RPMI7951 (cell line): ENCODE measurements at places on chromosomes 3 and 15.

DNA sequence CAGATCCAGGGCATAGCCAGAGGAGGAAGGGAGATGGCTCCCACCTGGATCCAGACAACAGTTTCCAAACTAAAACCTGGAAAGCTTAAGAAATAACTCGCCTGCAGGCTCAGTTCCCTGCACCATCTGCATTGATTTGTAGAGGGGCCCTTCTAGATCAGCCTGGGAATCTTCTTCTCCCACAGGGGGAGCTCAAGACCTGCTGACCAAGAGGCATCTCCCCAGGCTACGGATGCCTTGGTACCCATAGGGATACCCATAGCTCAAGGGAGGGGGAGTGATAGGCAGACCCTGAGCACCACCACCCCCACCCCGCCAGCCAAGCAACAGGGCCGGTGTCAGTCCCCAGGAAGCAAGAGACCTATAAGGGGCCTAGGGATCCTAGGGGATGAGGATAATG lies 28.0 kb upstream of the DCLK3 start:
- peak; percentile 29 for DNase-seq

DNA sequence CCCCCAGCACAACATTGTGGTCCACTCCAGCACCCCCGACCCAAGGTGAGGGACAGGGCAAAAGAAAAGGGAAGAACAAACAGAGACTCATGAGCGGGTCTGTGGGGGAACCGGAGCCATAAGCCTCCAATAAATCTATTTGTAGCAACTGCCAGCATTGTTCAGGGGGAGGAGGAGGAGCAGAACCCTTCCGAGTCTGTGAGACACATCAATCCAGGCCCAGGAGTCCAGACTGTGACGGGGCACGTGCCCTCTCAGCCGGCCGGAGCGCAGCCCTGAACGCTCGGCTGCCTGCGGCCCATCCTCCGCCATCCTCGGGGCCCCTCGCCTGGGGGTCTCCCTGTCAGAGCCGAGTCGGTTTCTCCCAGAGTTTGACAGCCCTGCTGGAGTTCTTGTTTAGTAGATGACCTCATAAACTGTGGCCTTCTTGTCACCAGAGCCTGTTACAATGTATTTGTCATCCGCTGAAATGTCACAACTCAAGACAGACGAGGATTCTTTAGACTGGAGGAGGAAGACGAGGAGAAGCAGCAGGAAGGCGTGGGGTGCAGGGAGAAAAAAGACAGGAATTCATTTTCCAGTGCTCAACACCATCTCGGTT lies 47.9 kb downstream of the TLE3 start:
- DNase-seq, result no peak

DNA sequence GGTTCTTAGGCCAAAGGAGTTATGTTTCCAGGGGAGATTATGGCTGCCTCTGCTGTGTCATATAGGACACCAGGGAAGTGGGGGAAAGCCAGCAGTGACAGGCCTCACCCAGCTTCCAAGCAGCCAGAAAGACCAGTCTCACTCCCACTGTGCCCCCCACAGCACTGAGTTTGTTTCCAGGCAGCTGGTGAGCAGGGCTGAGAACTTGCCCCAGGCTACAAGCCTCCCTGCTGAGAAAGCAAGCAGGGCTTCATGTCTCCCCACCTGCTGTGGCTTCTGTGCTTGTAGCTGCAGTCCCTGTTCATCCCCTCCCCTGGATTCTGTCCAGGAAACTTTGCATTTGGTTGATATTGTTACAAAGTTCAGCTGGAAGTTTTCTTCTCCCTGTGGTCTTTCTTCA lies 376.3 kb downstream of the PDCD6IP start:
- no peak for DNase-seq

DNA sequence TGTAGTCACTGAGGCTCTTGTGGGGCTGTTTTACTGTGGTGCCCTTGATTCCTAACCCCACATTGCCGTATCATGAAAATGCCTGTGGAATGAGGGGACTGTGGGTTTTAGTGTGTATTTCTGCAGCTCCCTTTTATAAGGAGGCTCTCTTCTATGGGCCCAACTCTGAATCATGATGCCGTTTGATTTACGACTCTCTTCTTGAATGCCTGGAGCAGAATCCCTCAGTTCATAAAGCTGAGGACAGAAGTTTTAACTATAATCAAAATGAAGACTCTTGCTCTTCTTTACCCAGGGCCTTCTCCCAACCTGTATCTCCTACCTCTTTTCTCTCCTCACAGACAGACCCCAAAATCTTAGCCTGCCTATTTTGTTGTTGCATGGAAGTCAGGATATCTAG lies 109.5 kb downstream of the RARB start:
- DNase-seq, result peak; percentile 15

GRCh38 chr3:51943451-51944391 lies 1.6 kb downstream of the PARP3 start:
- DNase-seq, result no peak

DNA sequence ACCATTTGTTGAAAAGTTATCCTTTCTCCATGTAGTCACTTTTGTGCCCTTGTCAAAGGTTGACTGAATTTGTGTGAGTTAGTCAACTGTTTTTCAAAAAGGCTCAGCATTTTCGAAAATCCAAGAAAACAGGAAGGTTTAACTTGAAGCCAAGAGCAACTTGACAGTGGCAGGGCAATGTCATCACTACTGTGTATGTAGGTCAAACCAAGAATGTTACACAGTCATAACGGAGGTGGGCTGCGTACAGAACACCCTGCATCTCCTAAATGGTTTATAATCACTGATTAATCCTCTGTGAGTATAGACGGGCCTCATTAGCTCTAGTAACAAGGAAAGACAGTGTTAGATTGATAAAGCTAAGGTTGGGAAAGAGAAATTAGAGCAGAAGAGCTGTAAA lies 1064.9 kb downstream of the FHIT start:
- DNase-seq, result no peak

DNA sequence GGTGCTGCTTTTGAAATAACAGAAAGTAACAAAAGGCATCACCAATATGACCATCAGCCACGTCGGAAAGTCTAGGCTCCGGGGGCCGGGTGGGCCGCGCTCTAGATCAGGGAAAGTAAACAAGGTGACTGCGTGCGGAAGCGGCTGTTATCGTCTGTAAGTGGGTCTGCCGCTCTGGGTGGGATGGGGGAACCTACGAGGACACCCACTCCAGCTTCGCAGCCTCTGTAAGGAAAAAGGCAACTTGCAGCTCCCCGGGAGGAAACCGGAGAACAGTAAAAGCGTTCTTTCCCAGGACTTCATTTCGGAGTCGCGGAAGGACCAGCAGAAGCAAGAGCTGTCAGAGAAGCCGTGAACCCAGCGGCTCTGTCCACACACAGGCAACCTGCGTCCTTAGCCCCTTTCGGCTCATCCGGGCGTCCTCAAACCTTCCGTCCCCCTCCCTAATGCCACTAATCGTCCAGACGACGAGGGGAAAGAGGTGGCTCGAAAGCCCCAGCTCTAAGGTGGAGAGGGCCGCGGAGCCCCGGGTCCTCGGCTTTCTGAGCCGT lies 461 bp downstream of the XRN1 start:
- peak; percentile 48 for DNase-seq

- no peak for DNase-seq
Observed at GRCh38 chr15:92603743-92604470, 51.7 kb downstream of the FAM174B start.

- DNase-seq, result no peak
Observed at GRCh38 chr3:192417017-192417416, 310.3 kb downstream of the FGF12 start.

DNA sequence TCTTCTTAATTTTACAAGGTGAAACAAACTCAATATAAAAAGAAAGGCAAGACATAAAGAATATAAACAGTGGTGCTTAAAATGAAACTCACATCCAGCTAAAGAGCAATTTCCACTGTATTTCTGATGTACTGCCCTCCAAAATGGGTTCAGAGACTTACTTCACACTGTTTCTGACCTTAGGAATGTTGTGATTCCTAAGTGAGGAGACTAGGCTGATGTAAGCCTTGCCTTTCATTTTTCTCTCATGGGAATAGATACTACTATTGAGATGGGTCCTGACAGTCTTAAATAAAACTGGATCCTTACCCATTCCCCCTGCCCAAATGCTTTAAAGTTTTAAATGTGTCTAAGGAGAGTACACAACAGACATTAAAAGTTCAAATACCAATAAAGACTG lies 86.9 kb downstream of the CBLB start:
- no peak for DNase-seq

DNA sequence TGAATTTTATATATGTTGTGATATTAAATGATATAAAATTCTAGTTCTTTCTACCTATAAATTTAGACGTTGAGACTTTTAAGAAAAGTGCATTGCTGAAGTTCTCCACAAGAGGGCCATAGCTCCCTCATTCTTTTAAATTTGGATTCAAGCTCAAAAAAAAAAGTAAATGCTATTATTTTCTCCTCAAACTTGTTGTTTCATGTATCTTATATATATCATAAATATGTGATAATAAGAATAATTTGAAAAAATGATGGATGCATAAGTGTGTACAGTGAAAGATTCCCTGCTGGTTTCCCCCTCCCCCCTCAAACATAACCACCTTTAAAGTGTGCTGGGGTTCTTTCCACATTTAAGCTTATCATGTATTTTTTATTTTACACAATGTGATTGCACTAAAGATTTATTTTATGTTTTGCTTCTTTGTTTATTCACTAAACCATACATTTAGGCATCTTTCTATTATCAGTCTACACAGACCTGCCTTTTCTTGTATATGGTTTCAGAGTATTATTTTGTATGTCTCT lies 769.4 kb upstream of the GOLIM4 start:
- peak; percentile 22 for DNase-seq

DNA sequence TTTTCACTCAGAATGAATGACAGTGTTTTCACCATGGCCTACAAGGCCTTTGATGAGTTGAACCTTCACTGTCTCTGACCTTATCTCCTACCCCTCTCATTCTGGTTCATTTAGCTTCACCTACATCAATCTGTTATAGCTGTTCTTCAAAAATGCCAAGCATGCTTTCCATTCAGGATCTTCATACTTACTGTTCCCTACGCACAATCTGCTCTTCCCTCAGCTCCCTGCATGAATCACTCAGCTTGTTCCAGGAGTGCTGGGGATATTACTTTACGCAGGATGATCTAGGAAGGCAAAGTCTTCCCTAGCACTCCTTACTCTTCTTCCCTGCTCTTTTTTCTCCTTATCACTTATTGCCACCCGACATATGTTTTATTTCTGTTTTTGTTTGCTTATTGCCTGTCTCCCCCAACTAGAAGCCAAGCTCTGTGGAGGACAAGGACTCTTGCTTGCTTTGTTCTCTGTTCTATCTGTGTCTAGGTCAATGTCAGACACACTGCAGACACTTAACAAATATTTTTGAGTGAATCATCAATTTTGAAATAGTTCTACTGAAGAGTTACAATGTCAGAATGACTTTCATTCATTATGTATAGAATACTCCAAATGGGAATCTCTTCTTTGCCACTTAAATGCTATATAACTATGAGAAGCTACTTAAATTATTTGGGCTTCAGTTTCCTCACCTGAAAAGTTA lies 238.3 kb upstream of the FEZF2 start:
- DNase-seq, result peak; percentile 55

GRCh38 chr3:71629289-71629688 lies 45.8 kb upstream of the FOXP1 start:
- peak; percentile 13 for DNase-seq

DNA sequence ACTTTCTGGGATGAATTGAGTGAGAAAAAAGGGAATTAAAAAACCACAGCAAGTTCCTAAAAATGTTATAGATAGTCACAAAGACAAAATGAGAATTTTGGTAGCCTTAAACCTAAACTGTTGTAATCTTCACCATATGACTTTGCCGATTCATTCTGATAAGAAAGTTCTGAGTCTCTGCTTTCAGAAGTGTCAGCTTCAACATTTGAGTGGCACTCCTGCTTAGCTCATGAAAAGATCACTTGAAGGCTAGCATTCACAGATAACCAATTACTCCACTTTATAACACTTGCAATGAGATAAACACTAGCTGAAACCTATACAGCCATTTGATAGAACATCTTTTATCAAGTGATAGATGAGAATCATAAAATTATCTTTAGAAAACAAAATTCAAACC lies 288.1 kb upstream of the POU1F1 start:
- no peak for DNase-seq

DNA sequence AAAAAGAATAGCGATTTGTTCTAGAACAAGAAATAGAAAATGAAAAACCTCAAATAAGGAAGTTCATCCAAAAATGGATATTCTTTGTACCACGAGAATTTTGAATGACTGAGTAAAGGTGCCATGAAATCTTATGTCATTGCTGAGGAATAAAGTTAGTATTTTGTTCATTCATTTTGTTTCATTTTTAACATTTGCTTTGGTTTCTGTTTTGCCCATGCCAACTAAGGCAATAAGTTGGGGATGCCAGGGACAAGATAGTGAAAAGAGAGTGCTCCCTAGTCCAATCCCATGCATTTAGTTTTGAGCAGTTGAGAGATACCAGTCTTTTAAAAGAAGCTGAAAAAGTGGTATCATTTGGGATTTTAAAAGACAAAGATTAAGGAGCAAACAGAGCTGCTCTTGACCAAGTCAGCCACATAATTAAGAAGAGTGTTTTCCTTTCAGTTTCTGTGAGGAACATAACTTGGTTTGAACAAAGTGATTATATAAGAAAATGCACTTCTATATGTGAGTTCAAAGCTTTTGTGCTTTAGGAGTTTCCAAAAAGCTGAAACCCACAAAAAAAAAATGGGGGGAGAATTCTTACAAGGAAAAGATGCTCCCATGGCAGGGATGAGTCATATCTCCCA lies 201.4 kb downstream of the PLOD2 start:
- DNase-seq, result peak; percentile 49

- DNase-seq, result no peak
Observed at GRCh38 chr15:85693277-85693676, 101.4 kb downstream of the KLHL25 start.

DNA sequence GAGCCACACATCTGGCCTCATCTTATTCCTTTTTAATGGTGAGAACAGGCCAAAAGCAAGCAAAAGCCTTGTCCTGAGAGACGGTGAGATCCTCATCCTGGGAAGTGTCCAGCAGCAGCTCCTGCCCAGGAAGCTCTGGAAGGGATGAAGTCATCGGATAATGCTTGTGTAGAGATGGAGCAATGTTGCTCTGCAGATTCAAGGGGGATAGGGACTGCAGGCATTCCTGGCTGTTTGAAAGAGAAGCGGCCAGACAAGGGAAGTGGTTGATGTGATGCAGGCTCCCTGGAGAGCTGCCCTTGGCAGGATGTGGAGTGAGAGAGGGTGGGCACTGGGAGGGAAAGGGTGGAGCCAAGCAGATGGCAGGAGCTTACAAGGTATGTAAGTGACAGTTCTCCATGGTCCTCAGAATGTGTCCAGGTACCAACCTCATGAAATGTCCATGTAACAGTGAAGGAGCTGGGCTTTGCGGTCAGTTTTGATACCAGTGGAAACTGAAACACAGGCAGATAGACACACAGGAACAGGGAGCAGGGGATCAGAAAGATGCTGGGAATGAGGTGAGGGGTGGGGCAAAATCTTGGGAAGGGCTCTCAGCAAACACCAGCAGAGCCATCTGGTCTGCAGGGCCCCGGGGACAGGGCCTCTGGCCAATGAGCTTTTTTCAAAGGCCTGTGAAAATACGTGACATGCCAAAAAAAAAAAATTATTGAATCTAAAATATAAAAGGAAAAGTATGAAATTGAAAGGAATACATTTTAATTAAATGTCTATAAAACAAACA lies 32.2 kb upstream of the LACTB start:
- DNase-seq, result peak; percentile 91

- no peak for DNase-seq
Observed at GRCh38 chr15:83318861-83319415, 34.5 kb upstream of the BNC1 start.
